ENCODE measurements at places on chromosomes 12 and 14.

DNA sequence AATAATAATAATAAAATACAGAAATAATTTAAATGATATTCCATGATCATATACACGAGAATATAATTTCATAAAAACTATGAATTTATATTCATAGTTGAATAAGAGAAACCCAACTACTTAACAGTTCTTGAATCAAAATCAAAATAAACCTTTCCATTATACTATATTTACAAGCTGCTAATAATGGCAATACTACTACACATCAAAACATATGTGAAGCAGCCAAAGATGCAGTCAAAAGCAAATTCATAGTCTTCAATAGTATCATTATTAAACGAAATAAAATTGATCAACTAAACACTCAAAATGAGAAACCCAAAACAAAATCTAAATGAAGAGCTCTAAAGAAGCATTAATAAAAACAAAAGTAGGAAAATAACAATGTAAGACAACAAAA lies 197.1 kb downstream of the TMEM132D start:
- no peak for DNase-seq

GRCh38 chr12:122841544-122842321 lies 6.5 kb downstream of the HIP1R start:
- no peak for DNase-seq

GRCh38 chr14:68253878-68254528 lies 434.4 kb downstream of the RAD51B start:
- no peak for DNase-seq

GRCh38 chr12:508795-509194 lies 49.1 kb downstream of the B4GALNT3 start:
- DNase-seq = no peak

Data from central memory CD4-positive, alpha-beta T cell (primary cell).